IMR-90 (cell line): ENCODE measurements at places on chromosomes 7 and 10. TPM values are rescaled to one million over a fixed set of nuclear protein-coding genes. Genes with fewer than 3 reads are reported as not detected.

DNA sequence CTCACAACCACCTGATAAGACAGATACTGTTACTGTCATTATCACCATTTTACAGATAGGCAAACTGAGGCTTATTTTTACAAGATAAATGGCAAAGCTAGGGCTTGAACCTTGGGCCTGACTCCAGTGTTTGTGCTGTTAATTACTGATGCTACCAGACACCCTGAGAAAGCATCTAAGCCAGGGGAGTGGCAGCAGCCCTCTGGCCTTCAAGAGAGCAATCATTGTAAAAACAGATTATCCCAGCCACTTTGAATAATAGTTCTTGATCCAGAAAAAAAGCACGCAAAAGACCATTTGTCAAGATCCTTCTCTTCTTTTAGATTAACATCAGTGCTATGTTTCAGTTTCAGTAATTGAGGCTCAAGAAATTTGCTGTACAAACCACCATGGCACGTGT, 109.5 kb downstream of the PLCE1 start:
- H3K36me3 ChIP-seq = no peaks in the 10 kb centered on the region
- no peak for DNase-seq
- H3K27ac ChIP-seq = no peak overlapping the region
- no peak overlapping the region for H3K4me3 ChIP-seq
- H3K27me3 ChIP-seq = peaks cover 2% of the 10 kb centered on the region; the same call in 1 of the 2 replicates
- H3K4me1 ChIP-seq = peaks cover 19% of the 10 kb centered on the region

DNA sequence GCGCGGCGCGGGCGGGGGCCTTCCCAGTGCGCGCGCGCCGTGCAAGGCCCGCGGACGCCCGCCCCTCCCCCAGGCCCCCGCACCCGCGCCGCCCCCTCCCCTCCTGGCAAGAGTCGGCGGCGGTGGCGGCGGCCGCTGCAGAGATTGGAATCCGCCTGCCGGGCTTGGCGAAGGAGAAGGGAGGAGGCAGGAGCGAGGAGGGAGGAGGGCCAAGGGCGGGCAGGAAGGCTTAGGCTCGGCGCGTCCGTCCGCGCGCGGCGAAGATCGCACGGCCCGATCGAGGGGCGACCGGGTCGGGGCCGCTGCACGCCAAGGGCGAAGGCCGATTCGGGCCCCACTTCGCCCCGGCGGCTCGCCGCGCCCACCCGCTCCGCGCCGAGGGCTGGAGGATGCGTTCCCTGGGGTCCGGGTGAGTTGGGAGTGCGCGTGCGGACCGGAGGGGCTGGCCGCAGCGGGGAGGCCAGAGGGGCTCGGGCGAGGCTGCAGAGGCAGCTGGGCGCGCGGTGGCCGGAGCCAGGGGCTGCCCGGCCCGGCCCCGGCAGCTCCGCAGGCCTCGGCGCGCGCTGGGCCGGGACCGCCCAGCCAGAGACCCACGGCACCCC, at the start of gene BMPR1A:
Gene BMPR1A, plus strand, starts transcription at position 109 of the 602 bp plus-strand sequence. CDS start 119,400 bp downstream, outside the sequence.
- H3K4me1 ChIP-seq = peaks cover 2% of the 10 kb centered on the region; the same call in 1 of the 2 replicates
- H3K36me3 ChIP-seq = no peaks in the 10 kb centered on the region
- H3K27ac ChIP-seq = peak within 1 kb of the TSS; percentile 98
- H3K27me3 ChIP-seq = no peaks in the 10 kb centered on the region
- peak; percentile 86 for DNase-seq

AKR1C4 gene
- total RNA-seq = not detected in 2 replicates

DNA sequence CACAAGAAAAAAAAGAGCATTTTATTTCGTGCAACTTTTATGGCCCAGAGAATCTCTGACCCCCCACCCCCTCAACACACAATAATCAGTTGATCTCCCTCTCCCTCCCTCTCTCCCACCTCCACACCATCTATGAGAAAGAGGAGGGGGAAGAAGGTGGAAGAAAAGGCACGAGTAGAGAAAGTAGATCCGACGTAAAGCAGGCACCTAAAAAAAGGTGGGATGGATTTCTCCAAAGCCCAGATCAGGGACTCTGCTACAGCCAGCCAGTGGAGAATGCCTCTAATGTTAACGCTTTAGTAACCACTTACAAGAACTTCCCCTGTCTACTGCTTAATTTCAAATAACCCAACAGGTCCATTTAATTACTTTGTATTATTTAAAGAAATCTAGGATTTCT, 24.4 kb downstream of the KMT2C start:
- no peak for DNase-seq
- H3K4me1 ChIP-seq = 0 out of 2 replicates have a peak, but pooled peaks cover 2% of the 10 kb centered on the region
- H3K4me3 ChIP-seq = no peak overlapping the region

DNA sequence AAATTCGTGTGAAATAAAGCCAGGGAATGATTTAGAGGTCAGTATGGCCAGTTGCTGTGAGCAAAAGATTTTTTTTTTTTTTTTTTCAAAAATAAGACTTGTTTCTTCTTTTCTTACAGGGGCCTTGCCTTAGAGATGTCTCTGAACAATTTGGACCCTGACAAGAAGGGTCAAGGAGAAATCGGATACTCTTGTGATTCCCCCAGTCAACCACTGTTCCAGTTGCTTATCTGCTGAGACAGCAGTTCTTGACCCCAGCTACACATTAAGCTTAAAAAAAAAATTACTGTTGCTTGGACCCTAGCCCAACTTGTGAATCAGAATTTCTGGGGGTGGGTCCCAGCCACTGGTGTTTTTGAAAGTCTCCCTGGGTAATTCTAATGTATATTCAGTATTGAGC, 12.0 kb upstream of the FMC1 start:
- no peaks in the 10 kb centered on the region for H3K4me1 ChIP-seq
- no peak overlapping the region for H3K4me3 ChIP-seq
- no peaks in the 10 kb centered on the region for H3K27me3 ChIP-seq
- no peak for DNase-seq
- no peak overlapping the region for H3K27ac ChIP-seq

DNA sequence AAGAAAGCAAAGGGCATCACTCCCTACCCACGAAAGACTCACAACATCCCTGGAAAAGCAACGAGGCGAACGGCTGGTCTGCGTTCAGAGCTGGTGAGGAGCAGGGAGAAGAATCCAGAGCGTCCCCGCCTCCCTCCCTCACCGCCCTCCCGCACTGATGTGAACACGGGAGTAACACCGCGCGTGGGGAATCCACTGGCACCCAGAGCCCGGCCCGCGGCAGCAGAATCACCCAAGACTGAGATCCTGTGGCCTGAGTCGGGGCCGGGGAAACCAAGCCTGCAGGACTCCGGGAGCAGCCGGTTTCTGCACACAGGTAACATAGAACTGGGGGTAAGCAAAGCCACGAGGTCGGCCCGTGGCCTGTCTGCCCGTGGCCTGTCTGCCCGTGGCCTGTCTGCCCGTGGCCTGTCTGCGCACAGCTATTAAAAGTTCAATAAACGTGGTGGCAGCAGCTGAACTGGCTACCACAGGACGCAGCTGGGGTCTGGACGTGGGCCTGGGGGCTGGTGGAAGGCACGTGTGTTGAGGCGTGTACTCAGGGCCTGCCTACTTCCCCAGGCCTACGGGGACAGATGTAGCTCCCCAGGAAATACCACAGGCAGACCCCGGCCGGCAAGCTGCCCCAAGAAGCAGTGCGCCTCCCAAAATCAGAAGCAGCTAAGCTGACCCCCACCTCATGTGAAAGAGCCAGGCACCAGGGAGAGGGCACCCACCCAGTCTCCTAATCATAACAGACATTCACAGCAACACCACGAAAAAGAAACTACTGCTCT, 23.0 kb downstream of the DIP2C start:
- peak overlapping the region; percentile 50; the same call in 1 of the 2 replicates for H3K4me3 ChIP-seq
- no peak for DNase-seq
- H3K4me1 ChIP-seq = peaks cover 26% of the 10 kb centered on the region
- no peaks in the 10 kb centered on the region for H3K36me3 ChIP-seq
- H3K27ac ChIP-seq = peak overlapping the region; percentile 48; the same call in 1 of the 2 replicates

DNA sequence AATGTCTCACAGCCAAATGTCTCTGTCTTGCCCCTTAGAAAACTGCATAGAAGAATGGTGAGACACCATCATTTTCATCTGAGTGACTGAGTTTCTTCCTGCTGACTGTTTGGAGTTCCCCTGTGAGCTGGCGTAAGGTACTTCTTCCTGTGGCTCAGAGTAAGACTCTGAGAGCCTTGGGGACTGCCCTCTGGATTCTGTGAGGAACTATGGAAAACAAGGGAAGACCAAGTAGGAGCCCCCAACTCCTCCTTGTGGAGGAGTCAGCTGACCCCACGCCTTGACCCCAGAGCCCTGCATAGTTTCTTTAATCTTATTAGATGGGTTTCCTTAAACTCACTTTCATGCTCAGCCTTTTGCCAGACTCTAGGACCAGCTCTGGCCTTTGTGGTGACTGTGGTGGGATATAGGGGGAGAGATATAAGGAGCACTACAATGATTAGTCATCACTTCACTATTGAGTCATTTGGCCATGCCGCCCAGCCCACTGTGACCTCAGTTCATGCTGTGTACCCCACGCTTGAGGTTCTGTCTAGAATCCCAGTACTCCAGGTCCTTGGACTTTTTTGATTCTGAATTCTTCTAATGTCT, 51.8 kb upstream of the FAM133B start:
- H3K36me3 ChIP-seq = peaks cover 9% of the 10 kb centered on the region
- peaks cover 16% of the 10 kb centered on the region for H3K4me1 ChIP-seq
- 0 out of 2 replicates have a peak overlapping the region, but pooled peaks have one; percentile 0 for H3K27ac ChIP-seq
- peak; percentile 86 for DNase-seq
- no peaks in the 10 kb centered on the region for H3K27me3 ChIP-seq

RHBDD2 gene
- total RNA-seq = 9.7 and 10.8 TPM in 2 replicates

HOXA10 gene
- total RNA-seq = 0.18 and 0.28 TPM in 2 replicates

GRCh38 chr7:86833360-86833759, 189.7 kb downstream of the GRM3 start:
- no peak overlapping the region for H3K4me3 ChIP-seq
- no peaks in the 10 kb centered on the region for H3K36me3 ChIP-seq
- no peak for DNase-seq
- no peaks in the 10 kb centered on the region for H3K4me1 ChIP-seq

DNA sequence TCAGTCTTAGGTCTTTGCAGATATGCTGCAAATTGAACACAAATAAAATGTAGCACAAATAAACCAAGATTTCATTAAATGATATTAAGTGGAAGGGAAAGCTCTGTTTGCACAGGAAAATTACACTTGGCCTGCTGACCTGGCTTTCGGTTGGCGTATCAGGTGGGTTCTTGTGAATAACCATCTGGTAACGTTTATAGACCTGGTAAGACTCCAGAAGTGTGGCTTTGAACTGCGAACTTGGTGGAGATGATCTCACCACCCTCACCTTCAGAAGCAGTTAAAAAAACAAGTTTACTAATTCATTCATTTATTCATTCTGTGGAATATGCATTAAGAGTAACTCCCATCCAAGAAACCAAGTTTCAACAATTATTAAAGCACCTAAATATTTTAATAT, 28.1 kb downstream of the ATE1 start:
- no peaks in the 10 kb centered on the region for H3K4me1 ChIP-seq
- H3K36me3 ChIP-seq = peaks cover 6% of the 10 kb centered on the region
- H3K4me3 ChIP-seq = no peak overlapping the region
